Renal pelvis (tissue), 12 donors: ENCODE measurements at places on chromosomes 11 and 22. TPM values are rescaled to one million over a fixed set of nuclear protein-coding genes. Genes with fewer than 3 reads are reported as not detected.
A peak's percentile ranks its signal among the peaks of the same experiment; 100 is the strongest.

DNA sequence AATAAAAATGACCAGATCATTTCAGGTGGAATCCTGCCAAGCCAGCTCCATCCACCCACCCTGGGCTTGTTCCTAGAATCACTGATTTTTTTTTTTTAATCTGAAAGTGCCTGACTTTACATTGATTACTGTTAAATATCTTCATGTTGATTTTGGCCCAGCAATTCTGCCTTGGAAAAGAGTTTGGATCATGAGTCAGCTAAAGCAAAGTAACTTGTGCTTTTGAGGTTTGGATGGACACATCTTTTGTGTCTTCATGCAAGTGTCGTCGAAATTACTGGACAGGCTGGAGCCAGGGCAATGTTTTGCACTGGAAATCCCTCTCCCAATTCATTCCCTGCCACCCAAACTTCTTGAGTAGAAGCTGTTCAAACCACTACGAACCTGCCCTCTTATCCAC lies 164.0 kb upstream of the SYT13 start:
- no peak for DNase-seq

DNA sequence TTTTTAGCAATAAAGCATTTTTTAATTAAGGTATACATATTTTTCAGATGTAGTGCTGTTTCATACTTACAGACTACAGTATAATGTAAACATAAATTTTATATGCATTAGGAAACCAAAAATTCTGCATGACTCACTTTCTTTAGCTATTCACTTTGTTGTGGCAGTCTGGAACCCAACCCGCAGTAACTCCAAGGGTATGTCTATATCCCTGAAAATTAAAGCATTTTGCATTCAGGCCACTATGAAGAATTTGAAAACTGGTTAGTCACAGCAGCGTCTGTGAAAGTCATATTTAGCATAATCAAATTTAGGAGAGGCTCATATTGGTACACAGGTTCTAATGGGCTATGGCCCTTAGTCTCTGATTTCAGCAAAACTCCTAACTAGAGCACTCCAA lies 46.8 kb downstream of the BBOX1 start:
- DNase-seq, result no peak

- no peak for DNase-seq
Observed at GRCh38 chr11:32386770-32387377, 48.5 kb downstream of the WT1 start.

DNA sequence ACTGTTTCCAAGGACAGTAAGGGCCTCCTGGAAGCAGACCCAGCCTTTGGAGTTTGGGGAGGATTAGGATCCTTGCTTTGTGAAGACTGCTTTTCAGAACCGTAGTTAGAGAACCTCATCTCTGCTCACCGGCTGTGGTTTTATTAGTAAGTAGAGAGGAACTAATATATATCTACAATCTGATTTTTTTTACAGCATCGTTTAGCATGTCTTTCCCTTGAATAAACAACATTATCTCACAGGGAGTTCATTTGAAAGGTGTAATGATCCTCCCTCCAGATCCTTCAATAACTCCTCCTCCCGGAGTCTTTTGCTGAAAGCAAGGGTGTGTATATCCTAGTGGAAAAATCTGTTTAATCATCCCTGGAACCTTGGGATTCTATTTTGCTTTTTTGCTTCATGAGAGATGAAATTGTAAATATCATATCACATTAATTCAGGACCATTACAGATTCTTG lies 132.7 kb downstream of the DBX1 start:
- DNase-seq, result no peak

DEFB131B gene
- 3.0 TPM for polyA plus RNA-seq

DNA sequence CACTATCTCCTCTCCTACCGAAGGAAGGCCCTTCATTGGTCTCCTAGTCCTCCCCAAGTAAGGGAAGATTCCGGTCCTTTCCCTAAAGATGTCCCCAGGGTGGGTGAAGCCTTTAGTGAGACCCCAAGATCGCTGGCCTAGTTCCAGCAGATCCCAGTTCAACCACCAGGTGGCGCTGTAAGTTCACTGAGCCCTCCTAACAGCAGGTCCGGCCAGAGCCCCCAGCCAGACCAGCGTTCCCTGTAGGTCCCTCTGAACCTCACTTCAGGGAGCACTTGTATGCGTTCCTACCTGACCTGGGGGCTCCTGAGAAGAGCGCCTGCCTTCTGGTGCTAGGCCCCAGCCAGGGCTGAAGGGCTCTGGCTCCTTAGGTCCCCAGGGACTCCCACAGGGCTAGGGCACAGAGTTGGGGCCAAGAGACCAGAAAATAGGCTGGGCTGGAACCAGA lies 38.1 kb downstream of the LMO1 start:
- DNase-seq, result peak; percentile 68

DDIAS gene
- polyA plus RNA-seq, result 7.1 TPM
